ENCODE measurements at places on chromosomes 4 and X. TPM values are rescaled to one million over a fixed set of nuclear protein-coding genes. Genes with fewer than 3 reads are reported as not detected.

GRCh38 chr4:186286581-186286980, 20.6 kb downstream of the F11 start:
- no peak for DNase-seq

GRCh38 chr4:17283832-17284231, 228.1 kb downstream of the QDPR start:
- no peak for DNase-seq

DNA sequence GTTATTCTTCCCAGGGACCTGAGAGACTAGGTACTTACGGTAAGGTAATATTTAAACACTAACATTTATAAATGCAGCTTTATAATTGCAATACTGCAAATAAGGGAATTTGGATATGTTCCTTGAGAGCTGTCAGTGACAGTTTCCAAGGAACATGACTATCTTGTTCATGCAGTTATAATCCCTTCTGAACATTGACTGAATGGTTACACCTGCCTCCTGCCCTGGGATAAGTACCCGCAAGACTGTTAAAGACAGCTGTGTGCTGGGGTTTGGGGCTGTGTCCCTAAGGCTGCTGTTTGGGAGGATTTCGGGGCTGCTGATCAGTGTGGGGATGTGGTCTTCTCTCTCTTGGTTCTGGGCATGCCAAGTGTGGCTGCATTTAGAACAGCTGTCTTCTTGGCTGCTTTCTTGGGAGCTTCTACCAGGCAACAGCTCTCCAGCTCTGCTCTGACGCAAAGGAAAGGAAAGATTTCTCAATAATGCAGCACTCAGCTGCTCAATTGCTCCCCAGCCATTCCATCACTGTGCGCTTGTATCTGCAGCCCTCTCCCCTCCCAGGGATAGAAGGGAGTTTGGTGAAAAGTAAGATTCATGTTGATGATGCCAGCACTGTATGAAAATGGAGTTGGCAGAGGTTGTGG, 298.8 kb upstream of the TAPT1 start:
- DNase-seq: no peak

- no peak for DNase-seq
These were observed 57.0 kb downstream of the PLAC1 start for GRCh38 chrX:134601240-134601765.

DNA sequence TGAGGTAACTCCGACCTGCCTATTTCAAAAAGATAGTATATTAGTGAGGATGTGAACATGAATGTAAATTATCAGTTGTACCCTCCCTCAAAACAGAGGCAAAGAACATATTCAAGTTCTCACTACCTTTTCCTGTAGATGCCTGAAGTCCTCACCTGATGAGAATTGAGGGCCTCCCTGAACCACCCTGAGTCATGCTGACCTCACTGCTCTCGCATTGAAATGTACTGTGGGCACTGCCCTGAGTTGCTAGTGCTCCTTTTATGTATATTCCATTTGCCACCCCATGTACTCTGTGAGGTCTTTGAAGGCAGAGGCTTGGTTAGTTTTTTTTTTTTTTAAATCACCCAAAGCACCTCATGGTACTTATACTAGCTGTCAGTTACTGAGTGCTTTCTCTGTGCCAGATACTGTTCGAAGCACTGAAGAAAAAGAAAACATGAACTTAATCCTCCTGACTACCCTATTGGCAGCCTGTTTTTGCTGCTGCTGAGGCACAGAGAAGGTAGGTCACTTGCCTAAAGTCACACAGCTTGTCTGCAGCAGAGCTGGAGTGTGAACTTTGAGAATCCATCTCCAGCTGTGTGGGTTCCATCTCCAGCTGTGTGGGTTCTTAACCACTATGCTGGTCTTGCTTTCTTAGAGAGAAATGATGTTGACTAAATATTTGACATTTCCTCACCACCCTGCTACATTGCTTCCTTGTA, 253.1 kb upstream of the GPC4 start:
- DNase-seq: no peak

DNA sequence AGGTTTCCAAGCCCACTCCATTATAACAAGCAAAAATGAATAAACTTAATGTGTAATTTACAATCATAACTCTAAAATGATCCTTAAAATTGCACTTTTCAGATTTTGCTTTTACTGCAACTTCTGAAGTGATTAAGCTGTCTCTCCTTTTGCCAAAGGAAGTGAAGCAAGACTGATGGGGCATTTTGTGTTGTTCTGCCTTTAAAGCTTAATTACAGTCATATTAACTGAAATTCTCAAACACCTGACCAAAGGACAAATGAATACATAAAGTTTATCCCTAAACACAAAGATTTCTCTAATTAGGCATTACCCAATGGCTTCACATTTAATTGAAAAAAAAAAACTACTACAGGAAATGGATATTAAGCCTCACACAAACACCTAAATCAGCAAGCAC, 101.8 kb downstream of the ATP11C start:
- DNase-seq: no peak

- DNase-seq: no peak
These were observed 122.6 kb upstream of the CXorf66 start for GRCh38 chrX:140087875-140088274.

DNA sequence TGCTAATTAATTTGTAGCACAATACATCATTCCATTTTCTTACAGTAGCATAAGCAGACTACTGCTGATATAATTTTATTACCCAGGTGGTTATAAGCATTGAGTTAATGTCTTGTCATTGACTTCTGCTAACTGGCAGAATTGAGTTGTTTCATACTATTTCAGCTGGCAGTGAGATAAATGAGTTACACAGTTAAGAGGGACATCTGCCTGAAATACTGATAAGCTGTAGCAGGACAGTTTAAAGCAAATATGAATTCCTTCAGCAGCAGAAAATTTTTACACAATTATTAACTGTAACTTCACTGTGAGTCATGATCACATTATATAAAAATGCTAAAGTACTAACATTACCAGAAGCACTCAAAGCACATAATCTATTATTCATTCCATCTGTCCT, 326.8 kb downstream of the INPP4B start:
- DNase-seq: no peak

DNA sequence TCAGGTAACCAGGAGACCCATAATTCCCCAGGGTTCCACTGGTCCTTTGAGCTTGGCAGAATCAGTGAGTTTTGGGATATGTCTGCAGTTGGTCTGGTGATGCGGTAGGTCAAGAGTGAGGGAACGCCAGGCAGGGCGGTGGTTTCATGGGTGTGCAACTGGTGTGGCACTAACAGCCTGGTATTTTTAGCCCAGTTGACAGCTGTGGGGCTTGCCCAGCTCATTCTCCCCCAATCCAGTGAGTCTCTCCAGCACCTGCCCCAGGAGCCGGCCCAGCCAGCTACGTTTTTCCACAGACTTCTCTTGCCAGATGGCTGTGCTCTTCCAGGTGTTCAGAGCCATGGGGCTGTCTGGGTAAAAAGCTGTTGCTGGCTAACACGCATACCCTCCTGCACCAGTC, 1019.9 kb downstream of the CCSER1 start:
- DNase-seq: no peak

DNA sequence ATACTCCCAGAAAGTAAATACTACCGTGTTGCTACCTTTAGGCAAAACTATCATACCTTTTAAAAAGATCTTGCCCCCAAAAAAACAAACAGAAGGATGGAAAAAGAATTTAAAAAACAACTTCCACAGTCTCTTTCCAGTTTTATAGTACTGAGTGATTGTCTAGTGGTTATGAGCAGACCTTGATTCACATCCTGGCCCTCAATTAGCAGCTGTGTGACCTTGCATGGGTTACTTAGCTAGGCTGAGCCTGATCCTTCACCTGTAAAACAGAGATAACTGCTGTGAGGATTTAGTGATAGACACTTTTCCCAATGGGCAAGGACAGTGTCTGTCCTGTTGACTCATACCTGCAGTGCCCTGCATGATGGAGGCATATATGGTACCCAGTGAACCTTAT, 49.0 kb downstream of the SMAD1 start:
- no peak for DNase-seq

- no peak for DNase-seq
These were observed 225.3 kb upstream of the LNX1 start for GRCh38 chr4:53816561-53816960.

- DNase-seq: no peak
These were observed 55.8 kb upstream of the MAGEB10 start for GRCh38 chrX:27751976-27752375.

GRCh38 chr4:87353592-87353991, 30.9 kb upstream of the HSD17B13 start:
- no peak for DNase-seq

DNA sequence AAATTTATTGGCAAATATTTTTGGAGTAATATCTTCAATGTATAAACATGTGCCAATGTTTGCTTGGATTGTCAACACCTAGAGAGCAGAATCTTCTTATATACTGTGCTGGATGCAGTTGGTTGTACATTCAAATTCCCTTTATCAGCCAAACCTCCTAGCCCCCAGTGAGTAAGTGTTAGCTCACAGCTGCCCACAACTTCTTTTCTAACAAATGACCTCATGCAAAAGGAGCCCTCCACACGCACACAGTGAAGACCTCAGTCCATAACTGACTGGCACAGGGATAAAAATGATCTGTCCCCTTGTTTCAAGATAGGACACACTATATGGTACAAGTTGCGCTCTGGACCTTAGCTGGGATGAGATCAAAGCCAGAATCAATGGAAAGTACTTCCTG, 458.0 kb upstream of the NWD2 start:
- no peak for DNase-seq

GRCh38 chr4:141524116-141524515, 112.3 kb upstream of the IL15 start:
- no peak for DNase-seq

DNA sequence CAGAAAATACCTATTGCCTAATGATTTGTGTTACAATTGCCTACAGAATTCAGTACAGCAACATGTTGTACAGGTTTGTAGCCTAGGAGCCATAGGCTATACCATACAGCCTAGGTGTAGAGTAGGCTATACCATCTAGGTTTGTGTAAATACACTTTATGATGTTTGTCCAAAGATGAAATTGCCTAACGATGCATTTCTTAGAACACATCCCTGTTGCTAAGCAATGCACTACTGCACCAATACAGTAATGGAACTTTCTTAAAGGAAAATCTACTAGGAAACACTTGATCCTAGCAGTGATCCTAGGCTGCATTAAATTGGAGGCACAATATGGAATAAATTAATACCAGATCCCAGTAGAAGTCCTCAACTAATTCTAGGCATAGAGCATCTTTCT, 18.3 kb downstream of the NOA1 start:
- DNase-seq: no peak

GRCh38 chrX:42748067-42748850, 29.7 kb downstream of the PPP1R2C start:
- no peak for DNase-seq

GRCh38 chrX:123481913-123482851, 250.7 kb downstream of the THOC2 start:
- no peak for DNase-seq

DNA sequence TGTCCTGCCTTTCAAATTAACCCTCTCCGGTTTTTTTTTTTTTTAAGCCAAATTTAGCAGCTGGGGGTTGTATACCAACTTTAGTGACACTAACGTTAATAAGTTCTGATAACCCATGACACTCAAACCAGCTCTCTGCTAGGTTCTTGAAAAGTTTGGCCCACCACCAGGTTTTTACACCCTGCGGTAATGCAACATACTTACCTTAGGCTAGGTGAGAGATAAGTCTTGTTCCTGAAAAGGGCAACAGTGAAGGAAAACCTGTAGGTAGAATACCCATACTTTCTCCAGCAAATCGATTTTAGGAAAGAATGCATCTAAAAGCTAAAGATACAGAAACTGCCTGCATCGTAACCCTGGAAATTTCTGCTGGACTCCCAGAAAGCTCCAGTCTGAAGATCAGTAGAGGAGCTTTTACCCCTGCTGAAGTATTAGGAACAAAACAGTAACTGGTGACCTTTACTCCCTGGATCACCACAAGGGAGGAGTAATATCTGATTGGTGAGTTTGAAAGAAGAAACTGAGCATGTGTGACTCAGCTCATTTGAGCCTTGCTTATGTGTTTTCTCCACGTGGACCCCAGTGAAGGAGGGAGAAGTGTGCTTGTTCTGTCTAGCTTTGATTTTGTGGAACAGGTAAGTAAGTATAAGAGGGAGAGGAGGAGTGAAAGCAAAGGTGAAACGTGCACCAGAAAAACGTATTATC, 34.4 kb upstream of the COX18 start:
- DNase-seq: no peak

DNA sequence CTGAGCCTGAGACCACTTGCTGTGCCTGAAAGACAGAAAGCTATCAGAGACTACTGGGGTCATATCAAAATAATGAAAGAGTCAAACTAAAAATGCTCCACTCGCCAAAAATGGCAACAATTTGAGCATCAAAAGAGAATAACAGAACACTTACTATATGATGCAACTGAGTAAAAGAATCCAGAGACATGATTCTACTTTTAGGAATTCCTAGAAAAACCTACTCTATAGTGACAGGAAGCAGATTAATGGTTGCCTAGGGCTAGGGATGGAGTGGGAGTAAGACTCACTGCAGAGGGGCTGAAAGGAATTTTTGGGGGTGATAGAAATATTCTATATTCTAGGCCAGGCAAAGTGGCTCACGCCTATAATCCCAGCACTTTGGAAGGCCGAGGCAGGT, 29.4 kb upstream of the SLAIN2 start:
- DNase-seq: peak; percentile 54

- DNase-seq: no peak
These were observed 48.0 kb downstream of the OTC start for GRCh38 chrX:38400389-38400910.

DNA sequence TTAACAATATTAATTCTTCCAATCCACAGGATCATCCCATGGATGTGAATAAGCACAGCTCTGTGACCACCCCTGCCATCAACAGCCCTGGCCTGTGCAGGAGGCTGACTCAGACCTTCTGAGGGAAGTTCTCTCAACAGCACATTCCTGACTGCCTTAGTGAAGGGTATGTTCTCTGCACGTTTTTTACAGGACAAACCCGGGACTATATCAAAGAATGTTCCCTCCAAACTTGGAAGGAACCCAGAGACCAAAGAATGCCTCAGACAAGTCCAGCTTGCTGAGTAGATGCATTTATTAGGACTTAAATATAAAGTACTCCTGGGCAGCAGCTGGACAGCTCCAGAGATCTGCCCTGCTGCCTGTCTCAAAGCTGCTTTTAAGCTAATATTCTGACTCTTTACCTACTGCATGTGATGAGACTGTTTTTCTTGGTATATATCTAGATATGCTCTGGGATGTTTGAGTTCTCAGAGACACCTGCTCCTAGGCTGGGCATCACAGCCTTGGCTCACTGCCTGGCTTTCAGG, 1127.8 kb upstream of the PRKX start:
- no peak for DNase-seq

DNA sequence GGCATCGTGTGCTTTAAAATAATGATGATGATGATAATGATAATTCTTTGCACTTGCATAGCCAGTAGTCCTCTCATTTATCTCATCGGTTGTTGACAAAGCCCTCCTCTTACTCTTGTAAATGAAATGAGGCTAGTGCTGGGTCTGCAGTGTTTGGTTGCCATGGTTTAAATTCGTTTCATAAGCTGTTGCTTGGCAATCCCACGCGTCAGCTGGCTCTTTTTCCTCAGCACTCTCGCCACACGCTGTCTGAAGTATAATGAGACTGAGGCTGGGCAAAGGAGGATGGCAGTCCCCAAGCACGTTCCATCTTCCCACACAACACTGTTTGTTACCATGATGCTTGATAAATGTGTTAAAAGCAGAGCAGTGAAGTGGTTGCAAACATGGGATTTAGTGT, 15.5 kb downstream of the PAGE4 start:
- DNase-seq: no peak

The MBNL3 gene
- total RNA-seq: 4.2 TPM

The CCSER1 gene
- total RNA-seq: not detected

The CENPE gene
- 36.9 TPM for total RNA-seq

The TLR8 gene
- not detected for total RNA-seq

The L1CAM gene
- 58.9 TPM for total RNA-seq

The CTAG2 gene
- not detected for total RNA-seq
